ENCODE measurements at places on chromosomes 12 and 14.

DNA sequence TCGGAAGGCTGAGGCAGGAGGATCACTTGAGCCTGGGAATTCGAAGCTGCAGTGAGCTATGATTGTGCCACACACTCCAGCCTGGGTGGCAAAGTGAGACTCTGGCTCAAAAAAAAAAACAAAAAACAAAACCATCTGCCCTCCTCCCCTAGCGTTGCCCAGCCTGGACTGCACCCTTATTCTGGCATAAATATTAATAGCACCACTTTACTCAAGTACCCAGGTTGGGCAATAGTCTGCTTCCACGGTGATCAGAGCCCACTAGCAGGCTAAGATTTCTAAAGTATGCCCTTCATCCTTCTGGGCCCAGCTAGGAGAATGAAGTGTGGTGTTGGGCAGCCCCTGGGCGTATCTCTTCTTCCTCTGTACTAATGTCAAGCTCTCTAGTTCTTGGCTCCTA lies 33.3 kb downstream of the KCTD10 start:
- no peak for DNase-seq

DNA sequence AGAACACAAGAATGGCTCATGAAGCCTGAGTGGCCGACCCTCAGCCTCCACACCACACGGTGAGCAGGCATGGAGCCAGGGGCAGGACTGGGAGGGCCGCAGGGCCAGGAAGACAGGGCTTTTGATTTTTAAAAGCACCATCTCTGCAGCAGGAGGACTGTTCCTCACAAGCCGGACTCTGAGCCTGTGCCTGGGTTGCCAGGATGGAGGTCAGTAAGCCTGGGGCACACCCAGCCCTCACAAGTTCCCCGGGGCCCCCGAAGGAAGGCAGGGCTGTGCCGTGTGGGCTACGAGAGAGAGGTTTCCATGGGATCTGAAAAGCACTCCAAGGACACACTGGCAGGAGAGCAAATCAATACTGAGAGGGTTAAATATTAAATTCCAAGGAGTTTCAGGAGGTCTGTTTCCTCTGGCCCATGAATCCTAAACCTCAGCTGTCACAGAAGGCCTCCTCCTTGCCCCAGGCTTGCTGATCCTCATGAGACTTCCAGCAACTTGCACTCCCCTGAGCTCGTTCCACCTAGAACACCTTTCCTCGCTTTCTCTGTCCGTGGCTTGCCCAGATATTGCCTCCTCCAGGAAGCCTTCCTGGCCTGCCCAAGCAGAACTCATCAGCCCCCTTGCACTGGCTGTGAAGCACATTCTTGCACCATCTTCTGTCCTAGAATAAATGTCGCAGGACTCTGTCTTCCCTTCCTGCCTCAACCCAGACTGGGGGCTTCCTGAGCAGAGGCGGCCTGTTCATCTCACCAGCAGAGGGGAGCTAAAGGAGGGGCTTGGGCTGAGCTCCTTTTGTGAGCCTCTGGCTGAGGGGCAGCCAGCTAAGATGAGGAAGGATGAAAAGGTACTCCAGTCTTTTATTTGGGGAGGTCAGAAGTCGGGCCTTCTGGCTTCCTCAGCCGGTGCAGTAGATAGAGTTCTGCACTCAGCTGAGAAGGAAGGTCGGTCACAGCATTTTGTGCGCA lies 64.6 kb downstream of the CCDC88C start:
- DNase-seq = no peak

- peak; percentile 9 for DNase-seq
Measured at GRCh38 chr12:153080-153746, 60.7 kb downstream of the SLC6A12 start.

- peak; percentile 6 for DNase-seq
Measured at GRCh38 chr14:90760591-90761316, 55.5 kb downstream of the TTC7B start.

DNA sequence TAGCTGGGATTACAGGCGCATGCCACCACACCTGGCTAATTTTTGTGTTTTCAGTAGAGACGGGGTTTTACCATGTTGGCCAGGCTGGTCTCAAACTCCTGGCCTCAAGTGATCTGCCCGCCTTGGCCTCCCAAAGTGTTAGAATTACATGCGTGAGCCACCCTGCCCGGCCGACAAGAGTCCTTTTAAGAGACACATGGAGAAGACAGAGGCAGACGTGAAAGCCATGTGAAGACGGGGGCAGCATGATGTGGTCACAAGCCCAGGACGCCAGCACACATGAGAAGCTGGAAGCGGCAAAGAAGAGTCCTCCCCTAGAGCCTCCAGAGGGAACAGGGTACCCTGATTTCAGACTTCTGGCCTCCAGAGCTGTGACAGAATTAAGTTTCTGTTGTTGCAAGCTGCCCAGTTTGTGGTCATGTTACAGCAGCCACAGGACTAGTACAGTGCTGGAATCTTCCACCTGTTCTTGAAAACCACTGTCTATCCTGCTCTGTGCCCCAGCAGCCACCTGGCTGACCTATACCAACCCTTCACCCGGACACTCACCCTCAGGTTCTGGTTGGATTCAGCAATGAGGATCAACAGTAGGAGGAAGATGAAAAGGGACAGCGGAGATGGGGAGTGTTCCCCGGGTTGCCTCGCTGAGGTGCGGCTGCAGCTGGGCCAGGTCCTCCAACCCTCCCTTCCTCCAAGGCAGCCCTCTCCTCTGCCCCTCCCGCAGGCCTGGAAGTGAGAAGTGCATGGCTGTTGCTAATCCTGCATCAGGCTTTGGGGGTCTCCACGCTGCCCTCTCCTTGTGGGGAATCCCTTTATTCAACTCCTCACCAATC lies 16.9 kb downstream of the VPS37B start:
- DNase-seq = no peak

GRCh38 chr14:100047600-100047999 lies 17.6 kb upstream of the EVL start:
- no peak for DNase-seq

GRCh38 chr12:8052679-8053078 lies 13.5 kb downstream of the C3AR1 start:
- no peak for DNase-seq

GRCh38 chr12:105331805-105332251 lies 1.3 kb downstream of the C12orf75 start:
- peak; percentile 44 for DNase-seq

GRCh38 chr12:63752283-63752682 lies 27.4 kb upstream of the RXYLT1 start:
- DNase-seq = no peak

DNA sequence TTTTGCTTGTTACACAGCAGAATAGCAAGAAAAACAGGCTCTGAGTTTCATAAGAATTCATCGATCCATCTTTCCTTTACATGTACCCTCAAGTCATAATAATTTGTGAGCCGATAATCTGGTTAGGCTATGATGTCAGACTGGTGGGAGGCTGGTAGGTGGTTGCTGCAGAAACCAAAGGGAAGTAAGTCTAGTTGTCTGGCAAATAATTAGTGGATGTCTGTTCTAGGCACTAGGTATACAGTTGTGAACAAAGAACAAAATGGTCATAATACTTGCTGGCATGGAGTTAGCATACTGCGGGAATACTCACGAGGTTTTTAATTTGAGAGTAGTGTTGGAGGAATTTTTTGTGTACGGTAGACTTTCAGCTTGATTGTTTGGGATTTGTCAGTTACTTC lies 8.8 kb downstream of the SUSD6 start:
- DNase-seq = no peak

DNA sequence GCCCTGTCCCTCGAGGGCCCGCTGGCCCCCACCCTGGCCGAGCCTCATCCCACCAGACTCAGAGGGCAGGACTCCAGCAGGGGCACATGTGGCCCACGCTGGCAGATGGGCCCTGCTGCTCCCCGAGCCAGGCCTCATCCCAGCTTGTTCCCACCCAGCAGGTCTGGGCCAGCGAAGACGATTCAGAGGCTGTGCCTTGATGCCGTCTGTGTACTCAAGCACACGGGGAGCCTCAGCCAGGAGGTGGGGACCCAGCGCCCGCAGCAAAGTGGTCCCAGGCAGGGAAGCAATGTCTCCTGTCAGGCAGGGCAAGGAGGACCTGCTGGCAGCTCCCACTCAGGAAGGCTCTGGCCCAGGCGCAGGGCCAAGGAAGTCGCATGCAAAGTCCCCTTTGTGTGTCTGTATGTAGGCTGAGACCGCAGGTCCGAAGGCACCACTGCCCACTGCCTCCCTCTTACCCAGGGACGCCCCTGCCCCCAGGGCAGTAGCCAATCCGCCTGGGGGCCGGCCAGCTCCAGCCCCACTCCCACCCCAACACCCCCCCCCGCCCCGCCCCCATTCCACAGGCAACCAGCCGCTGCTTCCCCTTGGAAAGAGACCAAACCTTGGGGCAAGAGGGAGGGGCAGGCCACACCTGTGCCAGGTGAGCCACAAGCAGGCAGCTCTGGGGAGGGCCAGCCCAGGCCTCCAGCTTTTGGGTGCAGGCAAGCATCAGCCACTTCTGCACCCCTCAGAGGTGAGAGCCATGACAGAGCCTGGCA lies 9.4 kb downstream of the DEGS2 start:
- no peak for DNase-seq

DNA sequence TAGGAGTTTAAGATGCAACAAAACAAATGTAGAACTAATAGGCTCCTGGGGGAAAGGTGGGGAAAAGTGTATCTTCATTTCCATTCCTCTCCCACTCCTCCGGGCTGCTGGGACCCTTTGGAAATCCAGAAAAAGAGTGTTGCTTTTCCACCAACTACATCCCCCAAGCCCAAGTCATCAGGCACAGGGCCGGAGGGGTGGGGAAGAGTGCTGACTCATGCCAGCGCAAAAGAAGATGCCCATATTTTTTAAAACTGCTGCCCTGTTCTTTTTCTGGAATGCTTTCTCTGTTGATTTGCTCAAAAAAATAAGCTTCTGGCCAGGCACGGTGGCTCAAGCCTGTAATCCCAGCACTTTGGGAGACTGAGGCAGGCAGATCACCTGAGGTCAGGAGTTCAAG lies 70.9 kb downstream of the TBK1 start:
- DNase-seq = no peak

GRCh38 chr12:132160016-132160415 lies 15.8 kb downstream of the NOC4L start:
- DNase-seq = no peak

DNA sequence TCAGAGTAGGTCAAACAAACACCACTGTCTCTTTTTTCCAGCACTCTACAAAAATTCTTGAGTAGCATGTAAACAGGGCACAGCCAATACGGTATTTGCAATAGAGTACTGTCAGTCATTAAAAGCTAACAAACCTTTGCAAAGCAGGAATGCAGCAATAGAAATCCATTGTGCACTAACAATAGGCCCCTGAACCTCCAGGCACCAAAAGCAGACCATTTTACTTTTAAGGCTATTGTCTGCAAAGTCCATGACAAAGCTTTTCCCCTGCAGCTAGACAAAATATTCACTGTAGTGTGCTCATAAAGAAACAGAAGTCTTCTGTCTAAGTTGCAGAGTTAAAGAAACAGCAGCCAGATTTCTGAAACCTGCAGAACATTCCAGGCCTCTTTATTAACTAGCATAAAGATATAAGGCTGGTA lies 191.9 kb downstream of the SOX5 start:
- peak; percentile 39 for DNase-seq

DNA sequence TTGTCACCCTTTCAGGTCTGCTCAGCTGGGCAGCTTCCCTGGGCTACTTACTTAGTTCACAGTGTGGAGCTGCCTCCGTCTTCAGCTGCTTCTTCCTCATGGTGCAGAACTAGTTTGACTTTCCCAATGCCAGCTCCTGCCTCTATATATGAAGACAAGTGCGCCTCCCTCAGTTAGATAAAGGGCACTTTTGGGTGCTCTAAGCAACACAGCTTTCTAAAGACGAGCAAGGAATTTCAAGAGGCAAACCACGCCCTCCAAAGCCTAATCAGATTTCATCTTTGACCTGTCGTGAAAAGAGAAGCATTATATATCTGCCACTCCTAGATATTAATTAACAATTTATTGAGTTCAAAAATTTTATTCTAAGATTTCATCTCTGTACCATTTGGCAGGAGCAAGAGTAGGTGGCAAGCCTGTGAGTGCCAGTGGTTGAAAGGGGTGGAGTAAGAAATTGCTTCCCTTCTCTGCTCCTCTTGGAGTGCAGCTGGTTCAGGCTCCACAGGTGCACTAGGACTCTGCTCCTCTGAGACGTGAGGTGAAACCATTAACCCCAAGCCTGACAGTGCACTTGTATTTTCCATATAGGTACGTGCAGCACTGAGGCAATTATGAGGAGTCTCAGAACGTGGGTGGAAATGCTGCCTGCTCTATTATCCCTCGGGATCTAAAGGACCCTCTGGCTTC lies 2.1 kb upstream of the SLC11A2 start:
- peak; percentile 53 for DNase-seq

DNA sequence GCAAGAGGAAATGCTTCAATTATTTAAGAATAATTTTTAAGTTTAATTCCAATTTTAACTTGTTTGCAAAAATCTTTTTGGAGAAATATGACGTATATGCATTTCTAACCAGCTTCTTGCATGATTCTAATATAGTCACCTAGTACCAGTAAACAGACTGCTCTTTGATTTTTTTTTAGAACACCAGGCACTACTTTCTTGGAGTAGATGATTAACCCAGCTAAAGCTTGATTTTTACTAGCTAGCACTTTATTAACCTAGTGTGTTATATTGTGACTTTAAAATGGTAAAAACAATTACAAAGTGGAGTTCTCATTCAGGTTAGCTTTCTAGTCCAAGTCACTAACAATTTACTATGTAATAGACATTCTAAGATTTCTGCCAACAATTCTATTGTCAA lies 32.6 kb upstream of the FGD4 start:
- no peak for DNase-seq

- DNase-seq = no peak
Measured at GRCh38 chr14:101098641-101099040, 195.1 kb upstream of the RTL1 start.

GRCh38 chr12:6469609-6470374 lies 685 bp downstream of the VAMP1 start:
- no peak for DNase-seq

DNA sequence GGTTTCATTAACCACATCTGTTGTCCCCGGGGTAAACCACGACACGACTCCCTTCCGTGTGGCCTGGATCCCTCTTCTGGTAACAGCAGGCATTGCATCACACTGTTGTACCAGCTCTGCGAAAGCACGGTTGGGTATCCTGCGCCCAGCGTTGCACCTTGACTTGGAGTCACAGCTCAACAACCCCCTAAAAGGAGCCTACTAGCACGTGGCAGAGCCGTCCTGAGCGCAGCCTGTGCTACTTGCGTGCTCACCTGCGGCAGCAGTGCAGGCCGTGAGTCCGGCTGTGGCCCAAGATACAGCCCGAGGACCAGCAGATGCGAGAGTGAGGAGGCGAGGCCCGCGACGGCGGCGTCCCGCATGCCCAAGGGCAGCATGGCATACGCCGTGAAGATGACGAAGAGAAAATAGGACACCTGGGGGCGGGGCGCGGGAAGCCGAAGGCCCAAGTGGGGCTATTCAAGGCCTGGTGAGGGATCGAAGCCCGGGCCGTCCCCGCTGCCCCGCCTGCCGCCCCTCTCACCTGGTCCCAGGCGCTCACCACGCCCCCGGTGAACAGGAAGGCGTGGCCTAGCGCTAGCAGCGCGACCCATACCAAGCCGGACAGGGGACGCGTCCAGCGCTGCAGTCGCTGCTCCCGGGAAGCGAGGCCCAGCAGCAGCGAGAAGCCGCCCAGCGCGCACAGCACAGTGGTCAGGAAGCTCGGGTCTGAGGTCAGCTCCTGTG lies 2.4 kb downstream of the ADCY4 start:
- peak; percentile 76 for DNase-seq

- peak; percentile 70 for DNase-seq
Measured at GRCh38 chr14:99605299-99605961, 1.4 kb upstream of the CCDC85C start.

- DNase-seq = no peak
Measured at GRCh38 chr14:51298895-51299294, 58.8 kb downstream of the TMX1 start.
